ENCODE measurements at places on chromosomes 12 and 14. TPM values are rescaled to one million over a fixed set of nuclear protein-coding genes. Genes with fewer than 3 reads are reported as not detected.

- no peak for DNase-seq
Observed at GRCh38 chr12:89280833-89281538, 71.3 kb downstream of the DUSP6 start.

DNA sequence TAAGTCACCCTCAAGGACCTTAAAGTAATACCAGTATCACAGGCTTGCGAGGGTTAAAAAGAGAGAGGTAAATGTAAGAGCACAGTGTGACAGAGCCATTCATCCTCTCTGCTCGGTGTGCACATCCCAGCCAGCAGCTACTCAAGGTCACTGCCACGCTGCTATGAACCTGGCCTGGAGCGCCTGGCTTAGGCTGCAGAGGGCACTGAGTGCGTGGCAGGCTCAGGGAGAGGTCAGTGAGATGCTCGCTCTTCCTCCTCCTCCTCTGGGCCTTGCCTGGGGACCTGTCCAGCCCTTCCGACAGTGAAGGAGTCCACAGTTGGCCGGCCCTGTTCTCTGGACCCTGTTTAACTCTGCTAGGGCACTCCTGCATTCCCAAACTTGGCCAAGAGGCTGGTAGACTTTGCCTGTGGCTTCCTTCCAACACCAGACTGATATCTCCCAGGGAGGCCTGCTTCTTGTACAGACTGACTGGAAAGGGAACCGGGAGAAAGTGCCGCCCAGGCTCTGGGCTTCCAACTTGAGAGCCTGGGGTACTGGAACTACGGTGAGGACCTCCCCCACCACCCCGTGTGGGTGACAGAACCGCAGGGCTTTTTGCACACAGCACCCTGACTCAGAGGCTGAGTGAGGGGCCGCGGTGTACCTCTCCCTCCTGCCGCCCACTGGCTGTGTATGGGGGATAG is 62.6 kb upstream of the CORO1C start:
- DNase-seq: peak; percentile 50

GRCh38 chr12:11707535-11707934 is 58.1 kb downstream of the ETV6 start:
- no peak for DNase-seq

DNA sequence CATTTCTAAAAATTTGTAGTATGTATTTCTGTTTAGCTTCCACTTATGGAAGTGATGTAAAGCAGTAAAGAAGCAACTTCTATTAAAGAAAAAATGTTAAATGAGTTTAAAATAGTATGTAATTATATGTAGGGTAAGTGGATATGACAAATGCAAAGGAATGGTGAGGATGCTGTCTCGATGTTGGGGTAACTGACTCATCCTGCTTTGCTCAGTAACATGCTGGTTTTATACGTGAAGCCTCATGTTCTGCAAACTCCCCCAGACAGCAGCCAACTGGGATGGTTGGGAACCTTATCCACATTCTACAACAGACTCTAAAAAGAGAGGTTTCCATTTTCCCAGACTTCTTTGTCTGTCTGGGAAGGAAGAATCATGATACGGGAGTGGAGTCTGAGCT is 1006.4 kb upstream of the TMEM132C start:
- no peak for DNase-seq

DNA sequence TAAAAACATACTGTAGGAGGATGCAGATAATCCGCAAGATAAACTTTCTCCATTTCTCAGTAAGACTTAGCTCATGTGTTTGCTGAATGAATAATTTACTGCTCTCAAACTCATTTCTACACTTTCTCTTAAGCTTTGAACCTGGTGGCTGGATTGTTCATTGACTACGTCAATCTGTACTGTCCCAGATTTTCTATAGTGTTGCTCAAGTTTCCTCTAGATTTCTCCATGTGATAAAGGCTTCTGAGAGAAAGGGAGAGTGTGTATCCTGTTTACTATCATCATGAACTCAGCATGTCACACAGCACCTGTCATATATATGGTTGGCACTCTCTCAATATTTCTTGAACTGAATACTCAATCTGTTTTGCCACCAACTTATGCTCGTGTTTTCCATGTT is 518.0 kb upstream of the TBX3 start:
- DNase-seq: no peak

The ENDOU gene
- not detected for total RNA-seq

The SERPINA9 gene
- total RNA-seq: not detected

DNA sequence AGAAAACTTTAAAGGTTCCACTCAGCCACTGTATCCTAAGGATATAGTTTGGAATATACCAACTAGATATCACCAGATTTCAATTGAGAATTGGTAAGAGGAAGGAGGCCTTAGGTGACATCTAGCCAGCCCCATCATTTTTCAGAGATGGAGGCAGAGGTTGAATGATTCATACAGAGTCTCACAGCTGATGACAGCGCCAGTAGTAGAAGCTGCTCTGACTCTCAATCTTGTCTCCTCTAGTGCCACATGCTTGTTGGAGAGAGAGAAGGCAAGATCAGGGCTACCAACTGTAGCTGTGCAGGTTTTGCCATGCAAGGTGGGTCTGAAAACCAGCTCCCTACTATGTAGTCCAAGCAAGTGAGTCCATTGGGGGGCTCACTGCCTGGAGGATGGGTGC is 6.1 kb downstream of the FRMD6 start:
- DNase-seq: no peak

GRCh38 chr14:61603736-61604135 is 91.6 kb upstream of the HIF1A start:
- no peak for DNase-seq

DNA sequence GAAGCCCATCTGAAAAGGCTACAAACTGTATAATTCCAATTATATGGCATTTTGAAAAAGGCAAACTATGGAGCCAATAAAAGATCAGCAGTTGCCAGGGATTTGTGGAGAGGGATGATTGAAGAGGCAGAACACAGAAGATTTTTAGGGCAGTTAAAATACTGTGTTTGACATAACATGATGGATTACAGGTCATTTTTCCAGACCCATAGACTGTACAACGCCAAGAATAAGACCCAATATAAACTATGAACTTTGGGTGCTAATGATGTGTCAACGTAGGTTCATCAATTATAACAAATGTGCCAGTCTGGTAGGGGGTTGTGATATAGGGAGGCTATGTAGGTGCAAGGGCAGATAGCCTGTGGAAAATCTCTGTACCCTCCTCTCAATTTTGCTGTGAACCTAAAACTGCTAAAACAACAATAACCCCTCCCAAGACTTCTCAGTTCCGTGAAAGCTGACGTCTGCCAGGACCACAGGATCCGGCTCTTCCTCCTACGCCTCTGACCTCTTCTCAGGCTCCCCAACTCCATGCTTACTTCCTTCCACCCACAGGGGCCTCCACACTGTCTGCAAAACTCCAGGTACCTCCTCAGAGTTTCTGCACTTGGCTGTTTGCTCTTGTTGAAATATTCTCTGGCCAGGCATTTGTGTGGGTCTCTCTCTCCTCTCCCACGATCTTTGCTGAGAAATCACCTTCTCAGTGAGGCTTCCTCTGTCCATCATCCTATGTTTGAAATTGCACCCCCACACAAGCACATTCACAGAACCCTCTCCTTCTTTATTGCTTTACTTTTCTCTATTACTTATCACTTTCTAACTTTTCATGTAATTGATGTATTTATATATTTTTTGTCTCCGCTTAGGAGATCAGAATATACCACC is 131.4 kb downstream of the BBS10 start:
- no peak for DNase-seq

Measured in H7 (cell line).